ENCODE measurements at places on chromosomes 1 and 21.

DNA sequence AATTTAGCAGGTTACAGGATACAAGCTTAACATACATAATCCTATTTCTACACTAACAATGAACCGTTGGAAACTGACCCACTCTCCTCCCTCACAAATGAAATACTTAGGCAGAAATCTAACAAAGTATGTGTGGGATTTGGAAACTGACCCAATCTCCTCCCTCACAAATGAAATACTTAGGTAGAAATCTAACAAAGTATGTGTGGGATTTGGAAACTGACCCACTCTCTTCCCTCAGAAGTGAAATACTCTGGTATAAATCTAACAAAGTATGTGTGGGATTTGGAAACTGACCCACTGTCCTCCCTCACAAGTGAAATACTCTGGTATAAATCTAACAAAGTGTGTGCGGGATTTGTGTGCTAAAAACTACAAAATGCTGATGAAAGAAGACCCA, 60.3 kb downstream of the TRAF5 start:
- DNase-seq: no peak

GRCh38 chr1:192626366-192627179, 9.4 kb upstream of the RGS13 start:
- no peak for DNase-seq

DNA sequence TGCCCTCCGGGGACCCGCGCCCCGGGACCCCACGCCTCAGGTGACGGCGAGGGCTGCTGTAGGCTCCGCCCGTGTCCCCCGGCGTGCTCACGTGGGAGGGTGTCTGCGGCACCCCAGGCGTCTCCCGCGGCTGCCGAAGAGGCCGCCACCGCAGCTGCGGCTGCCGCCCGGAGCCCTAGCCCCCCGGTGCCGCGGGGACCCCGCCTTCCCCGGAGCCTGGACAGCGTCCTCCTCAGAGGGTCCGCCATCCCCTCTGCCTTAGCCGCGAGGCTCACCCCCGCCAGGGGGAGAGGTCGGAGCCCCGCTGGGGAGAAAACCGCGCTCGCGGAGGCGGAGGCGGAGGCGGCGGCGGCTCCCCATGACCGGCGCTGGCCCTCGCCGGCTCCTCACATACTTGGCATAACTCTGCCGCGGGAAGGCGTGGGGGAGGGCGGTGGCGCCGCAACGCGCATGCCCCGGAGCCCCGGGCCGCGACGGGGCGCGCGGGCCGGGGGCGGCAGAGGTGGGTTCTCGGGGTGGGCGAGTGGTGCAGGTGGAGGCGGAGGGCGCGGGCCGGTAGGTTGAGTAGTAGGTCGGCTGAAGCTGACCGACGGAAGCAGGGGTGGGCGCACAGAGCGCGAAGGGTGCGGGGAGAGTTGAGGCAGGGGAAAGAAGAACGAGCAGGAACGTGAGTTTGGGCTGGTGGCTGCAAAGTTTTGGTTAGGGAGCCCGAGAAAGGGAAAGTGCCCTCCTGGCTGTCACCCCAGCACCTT, 700 bp upstream of the SYDE2 start:
- no peak for DNase-seq

- no peak for DNase-seq
Measured at GRCh38 chr1:30199563-30199962, 523.8 kb downstream of the MATN1 start.

DNA sequence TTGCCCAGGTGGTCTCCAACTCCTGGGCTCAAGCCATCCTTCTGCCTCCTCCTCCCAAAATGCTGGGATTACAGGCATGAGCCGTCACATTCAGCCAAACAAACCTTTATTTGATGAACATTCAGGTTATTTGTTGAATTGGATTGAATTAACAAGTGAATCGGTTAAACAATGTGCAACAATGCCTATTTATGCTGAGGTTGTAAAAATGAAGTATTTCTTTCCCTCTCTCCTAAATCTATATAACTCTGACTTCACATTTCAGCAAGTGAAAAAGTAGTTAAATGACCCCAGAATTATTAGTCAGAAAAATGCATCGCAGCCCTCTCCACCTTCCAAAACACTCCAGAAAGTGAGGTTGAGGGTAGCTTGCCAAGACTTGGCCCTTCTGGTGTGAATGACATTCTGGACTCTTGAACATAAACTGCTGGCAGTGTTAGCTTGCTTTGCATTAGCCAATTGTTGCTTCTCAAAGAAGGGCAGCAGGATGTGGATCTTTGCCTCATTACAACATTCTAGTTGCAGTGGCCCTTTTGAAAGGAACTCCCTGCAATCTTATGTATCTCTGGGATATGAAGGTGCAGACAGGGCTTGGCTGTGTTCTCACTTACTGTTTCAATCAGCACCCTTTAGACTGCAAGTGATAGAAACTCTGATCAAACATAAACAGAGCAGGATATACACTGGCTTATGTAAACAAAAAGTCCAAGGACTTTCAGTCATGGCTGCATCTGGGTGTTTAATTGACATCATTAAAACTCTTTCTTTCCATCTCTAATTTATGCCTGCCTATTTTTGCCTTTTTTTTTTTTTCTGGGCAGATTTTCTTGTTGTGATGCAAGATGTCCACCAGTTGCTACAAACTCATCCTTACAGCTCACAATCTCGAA, 22.4 kb downstream of the EDN2 start:
- DNase-seq: no peak

GRCh38 chr1:156347331-156347730, 9.0 kb downstream of the TSACC start:
- peak; percentile 77 for DNase-seq

GRCh38 chr1:236039740-236040685, 24.9 kb downstream of the NID1 start:
- DNase-seq: peak; percentile 83

DNA sequence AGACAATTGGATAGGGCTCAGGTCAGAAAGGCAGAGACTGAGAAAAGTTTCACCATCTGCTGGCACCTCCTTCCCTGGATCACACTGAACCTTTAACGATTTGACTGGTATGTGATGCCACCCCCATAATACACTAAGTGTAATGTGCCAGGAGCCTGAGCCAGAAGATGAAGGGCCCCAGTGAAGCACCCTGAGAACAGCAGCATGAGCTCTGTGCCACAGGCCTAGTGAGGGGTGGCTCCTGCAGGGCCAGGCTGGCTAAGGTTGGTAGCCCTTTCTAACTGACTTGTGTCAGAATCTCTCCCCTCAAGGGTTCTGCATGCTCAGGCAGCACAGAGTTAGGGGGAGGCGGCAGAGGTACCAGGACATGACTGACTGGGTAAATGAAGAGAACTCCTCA, 38.9 kb downstream of the ARHGEF11 start:
- no peak for DNase-seq

DNA sequence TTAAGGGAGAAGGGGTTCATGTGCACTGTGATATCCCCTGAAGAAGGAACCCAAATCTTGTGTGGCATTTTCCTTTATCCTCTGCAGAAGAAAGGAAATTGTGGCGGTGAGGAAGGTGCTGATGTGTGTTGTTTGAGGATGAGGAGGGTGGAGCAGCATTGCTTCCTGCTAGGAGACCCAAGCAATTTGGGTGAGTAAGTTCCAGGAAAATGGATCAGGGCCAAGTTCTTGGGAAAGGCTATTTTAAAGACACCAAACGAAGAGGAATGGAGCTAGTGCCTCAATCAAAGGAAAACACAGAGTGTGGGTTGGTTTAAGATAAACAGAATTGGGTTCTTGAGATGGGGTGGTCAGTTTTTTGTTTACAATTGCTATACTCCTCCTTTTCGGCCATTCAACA, 86.7 kb upstream of the MARK1 start:
- DNase-seq: no peak

DNA sequence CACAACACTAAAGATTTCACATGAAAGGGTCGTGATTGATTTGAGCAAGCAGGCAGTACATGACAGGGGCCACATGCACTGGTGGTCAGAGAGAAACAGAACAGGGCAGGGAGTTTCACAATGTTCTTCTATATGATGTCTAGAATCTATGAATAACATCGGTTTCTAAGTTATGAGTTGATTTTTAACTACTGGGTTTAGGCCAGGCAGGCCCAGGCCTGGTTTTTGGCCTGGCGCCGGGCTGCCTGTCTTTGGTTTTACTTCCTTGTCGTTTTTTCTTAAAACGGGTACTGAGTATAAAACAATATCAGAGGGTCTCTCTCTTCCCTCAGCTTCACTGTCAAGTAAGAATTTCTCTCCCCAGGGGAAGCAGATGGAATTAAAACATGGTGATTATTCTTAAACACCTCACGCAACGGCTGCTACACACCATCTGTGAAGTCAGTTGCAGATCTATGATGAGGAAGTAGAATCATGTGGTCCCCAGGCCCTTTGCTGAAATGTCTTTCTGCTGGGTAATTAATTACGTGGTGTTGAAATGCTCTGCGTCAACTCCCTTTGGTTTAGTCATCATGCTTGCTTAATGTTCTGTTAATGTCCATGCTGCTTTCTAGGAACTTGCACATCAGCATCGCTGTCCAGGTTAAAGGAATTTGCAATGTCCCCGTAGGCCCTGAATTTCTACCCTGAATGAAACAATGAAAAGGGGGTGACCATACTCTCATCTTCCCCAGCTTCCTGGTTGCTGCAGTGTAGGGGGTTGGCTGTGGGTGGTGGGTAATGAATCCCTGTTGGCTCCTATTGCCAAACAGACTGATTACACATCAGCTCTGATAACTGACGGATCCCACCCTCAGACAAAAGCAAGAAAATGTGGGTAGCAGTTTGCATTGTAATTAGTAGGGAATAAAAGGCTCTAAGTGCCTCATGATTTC, 70.3 kb downstream of the SERINC2 start:
- peak; percentile 69 for DNase-seq

- no peak for DNase-seq
Measured at GRCh38 chr1:22935433-22935832, 37.2 kb downstream of the LACTBL1 start.

GRCh38 chr21:41147096-41147978, 20.6 kb upstream of the BACE2 start:
- no peak for DNase-seq

GRCh38 chr1:9101510-9102146, 27.3 kb downstream of the GPR157 start:
- DNase-seq: peak; percentile 46

- DNase-seq: no peak
Measured at GRCh38 chr1:228471762-228472398, 15.3 kb upstream of the RNF187 start.

- DNase-seq: no peak
Measured at GRCh38 chr1:147217141-147217540, 8.0 kb downstream of the FMO5 start.

GRCh38 chr1:107525961-107526360, 385.1 kb downstream of the NTNG1 start:
- DNase-seq: no peak

DNA sequence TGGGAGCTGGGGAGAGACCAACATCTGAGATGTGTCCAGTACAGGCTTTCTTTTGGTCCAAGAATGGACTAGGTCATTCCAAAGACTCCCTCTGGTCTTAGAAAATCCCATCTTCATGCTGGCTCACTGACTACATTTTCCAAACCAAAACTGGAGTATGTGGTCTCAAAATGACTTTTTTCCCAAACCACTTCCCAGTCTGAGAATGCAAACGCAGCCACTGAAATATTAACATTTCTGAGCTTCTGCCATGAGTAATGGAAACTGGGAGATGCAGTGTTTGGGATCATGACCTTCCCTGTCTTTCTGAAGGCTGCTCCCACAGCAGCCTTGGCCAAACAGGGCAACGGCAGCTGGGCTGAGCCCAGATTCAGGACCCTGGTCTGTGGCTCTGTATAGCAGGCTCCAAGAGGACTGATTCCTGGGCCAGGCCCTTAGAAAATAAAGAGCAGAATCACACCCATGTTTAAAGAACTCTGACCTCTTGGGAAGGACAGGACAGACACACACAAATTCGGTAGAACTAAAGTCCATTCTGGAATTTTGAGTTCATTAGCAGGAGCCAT, 62.1 kb upstream of the CNTN2 start:
- DNase-seq: no peak

DNA sequence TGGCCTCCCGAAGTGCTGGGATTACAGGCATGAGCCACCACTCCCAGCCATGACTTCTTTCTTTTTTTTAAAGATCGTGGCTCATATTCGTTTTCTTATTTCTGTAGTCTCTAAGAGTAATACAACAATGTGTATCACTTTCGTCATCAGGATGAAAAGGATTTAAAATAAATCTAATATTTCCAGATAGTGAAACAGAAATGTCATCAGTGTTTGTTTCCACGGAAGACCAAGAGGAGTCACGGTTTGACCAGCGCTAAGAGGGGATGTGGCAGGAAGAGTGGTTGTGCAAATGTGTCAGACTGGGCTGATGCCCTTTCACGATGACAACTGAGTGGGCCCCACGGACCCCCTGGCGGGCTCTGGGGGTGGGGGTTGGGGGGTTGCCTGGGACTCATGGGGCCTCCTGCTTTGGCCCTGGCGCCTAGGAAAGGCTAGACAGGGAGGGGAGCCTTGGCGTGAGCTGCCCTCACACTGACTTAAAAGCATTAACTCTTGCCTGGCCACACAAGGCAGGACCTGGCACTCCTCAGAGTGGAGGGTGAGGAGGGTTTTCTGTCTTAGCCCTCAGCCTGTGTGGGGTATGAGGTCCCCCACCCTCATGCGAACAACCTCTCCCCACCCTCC, 8.4 kb downstream of the SOX13 start:
- DNase-seq: no peak

DNA sequence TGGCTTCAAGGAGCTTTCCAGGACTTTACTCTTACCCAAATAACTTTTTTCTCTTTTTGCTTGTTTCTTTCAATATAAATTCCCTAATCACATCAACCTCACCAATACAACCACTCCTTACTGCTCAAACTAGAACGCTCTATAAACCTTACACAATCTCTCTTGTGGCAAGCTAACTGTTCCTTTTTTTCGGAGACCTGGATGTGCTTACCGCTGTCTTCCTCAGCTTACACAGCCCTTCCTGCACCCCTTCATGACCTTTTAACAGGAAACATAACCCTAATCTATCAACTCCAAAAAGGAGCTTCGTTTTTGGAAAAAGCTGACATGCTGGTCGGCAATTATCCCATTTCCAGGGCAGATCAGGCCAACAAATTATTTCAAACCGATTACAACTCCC, 24.1 kb upstream of the SLC2A5 start:
- DNase-seq: no peak

- DNase-seq: peak; percentile 30
Measured at GRCh38 chr1:25996966-25997827, 666 bp downstream of the PAFAH2 start.

GRCh38 chr1:41878495-41878894, 40.2 kb downstream of the HIVEP3 start:
- no peak for DNase-seq

GRCh38 chr1:25065795-25066238, 135.7 kb upstream of the RUNX3 start:
- DNase-seq: no peak

All from fibroblast of the conjunctiva (primary cell).